B cell (primary cell): ENCODE measurements at places on chromosomes 5 and 9.

GRCh38 chr9:91037511-91038482 is 236.2 kb downstream of the SYK start:
- DNase-seq = no peak

DNA sequence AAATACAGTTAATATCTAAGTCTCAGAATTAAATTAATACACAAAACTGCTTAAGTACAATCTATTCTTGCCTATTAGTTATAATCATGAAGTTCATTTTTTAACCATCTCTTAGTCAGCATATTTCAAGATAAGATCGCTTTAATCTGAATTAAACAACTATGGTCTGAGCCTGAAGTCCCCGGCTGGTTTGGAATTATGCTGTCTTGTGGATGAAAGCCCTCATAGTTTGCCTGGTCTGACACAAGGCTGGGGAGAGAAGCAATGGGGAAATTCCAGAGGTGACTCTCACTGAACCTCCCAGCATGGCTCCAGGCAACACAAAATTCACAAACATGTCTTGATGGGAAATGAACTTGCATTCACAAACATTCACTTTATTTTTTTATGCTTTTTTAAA is 28.0 kb upstream of the GRAMD2B start:
- DNase-seq = no peak

GRCh38 chr5:65812648-65813047 is 90.6 kb downstream of the NLN start:
- DNase-seq = no peak

DNA sequence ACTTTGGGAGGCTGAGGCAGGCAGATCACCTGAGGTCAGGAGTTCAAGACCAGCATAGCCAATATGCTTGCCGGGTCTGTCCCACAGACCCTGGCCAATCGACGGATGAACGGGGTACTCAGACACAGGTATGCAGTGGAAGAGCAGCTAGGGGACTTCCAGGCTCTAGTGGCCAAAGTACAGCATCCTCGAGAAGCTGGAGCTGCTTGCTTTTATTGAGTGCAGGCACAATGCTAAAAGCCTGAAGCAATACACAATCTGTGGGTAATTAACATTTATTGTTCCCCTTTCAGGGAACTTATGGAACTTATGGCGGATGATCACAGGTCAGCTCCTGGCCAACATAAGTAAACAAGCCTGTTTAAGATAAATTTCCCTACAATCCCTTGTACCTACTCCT is 32.8 kb upstream of the SEMA4D start:
- no peak for DNase-seq

GRCh38 chr9:121596515-121596914 is 54.9 kb upstream of the DAB2IP start:
- DNase-seq = no peak

- DNase-seq = no peak
These were observed 9.7 kb downstream of the MPDZ start for GRCh38 chr9:13269589-13270452.

GRCh38 chr5:109451146-109451545 is 41.4 kb upstream of the PJA2 start:
- no peak for DNase-seq

- no peak for DNase-seq
These were observed 1.9 kb downstream of the LRRC26 start for GRCh38 chr9:137167747-137168572.

DNA sequence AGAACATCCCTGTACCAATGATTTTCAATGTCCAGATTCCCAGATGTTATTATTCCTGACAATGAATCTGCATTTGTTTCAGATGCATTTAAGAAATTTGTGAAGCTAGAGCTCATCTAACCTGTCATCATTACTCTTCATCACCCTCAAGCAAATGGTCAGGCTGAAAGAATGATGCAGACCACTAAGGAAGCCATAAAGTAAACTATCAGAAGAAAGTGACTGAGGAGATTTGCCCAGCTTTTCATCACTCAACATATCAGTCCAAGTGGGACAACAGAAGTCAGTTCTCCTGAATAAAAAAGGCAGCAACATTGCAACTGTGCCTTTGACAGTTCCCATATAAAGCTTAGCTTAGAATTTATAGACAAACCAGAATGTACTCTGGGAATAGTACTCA is 419.9 kb downstream of the PDE4D start:
- DNase-seq = no peak

- no peak for DNase-seq
These were observed 656.5 kb downstream of the BNC2 start for GRCh38 chr9:16213781-16214515.

GRCh38 chr5:761059-761771 is 23.3 kb downstream of the ZDHHC11B start:
- no peak for DNase-seq

- DNase-seq = no peak
These were observed 365.2 kb downstream of the PDE4D start for GRCh38 chr5:59528202-59528862.

DNA sequence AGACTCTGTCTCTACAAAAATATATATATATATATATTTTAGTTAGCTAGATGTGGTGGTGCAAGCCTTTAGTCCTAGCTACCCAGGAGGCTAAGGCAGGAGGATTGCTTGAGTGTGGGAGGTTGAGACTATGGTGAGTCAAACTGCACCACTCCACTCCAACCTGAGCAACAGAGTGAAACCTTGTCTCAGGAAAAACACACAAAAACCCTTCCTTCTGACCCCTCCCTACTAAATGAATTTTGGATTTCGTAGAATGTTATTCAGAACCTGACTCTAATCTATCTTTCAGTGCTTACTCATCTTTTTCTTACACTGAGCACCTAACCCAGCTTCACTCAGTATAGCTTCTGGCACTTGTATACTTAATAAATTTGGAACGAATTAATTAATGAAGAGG is 35.2 kb upstream of the IL7R start:
- DNase-seq = no peak

DNA sequence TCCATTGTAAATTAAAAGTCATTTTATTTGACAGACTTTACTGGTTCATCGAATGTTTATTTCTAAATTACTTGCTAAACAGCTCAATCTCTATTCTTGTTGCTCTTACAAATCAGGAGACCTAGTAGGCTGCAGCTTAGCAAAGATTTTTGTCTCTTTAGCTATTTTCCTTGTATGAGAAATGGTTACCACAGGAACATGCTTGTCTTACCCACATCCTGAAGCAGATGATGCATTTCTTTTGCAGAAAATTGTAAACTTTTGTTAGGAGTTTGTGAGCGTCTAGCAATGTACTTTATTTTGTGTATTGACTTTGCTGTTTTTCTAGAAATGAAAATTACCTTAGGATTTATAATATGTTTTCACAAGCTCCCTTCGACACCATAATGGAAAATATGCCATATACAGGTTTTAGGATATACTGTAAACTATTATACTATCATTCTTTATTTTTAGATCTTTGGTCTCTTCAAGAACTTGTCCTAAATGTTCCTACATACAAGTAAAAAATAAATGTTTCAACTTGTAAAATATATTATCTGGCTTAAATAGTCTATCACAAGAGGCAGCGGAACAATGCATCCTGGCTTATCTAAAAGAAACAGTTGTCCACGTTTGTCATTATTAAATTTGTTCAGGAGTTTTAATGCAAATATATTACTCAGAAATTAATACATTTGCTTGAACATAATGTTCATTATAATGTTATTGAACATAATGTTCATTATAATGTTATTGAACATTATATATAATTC is 54.1 kb downstream of the SPEF2 start:
- DNase-seq = no peak

DNA sequence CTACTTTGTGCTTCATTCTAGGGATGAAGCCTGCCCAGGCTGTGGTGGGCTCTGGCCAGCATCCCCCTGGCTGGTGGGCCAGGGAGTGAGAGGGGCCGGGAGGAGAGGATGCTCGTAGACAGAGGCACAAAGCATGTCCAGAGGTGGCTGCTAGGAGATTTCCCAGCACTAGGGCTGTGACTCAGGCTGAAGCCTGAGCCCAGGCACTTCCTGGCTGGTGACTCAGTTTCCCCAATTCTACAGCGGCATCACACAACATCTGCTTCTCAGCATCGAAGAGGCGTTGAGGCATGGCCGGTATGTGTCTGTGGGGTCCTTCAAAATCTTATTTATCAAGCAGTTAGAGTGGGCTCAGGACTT is 55.6 kb downstream of the DUSP1 start:
- no peak for DNase-seq

GRCh38 chr9:134626571-134627416 is 14.8 kb upstream of the COL5A1 start:
- DNase-seq = no peak

DNA sequence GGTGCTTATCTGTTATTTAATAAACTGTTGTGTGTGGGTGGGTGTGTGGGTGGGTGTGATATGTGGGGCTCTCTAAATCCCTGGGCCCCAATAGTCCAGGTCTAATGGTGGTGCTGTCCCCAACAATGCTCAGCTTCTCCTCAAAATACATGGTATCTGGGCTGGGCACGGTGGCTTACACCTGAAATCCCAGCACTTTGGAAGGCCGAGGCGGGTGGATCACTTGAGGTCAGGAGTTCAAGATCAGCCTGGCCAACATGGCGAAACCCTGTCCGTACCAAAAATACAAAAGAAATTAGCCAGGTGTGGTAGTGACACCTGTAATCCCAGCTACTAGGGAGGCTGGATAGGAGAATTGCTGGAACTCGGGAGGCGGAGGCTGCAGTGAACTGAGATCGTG is 4.5 kb upstream of the ORM1 start:
- no peak for DNase-seq

DNA sequence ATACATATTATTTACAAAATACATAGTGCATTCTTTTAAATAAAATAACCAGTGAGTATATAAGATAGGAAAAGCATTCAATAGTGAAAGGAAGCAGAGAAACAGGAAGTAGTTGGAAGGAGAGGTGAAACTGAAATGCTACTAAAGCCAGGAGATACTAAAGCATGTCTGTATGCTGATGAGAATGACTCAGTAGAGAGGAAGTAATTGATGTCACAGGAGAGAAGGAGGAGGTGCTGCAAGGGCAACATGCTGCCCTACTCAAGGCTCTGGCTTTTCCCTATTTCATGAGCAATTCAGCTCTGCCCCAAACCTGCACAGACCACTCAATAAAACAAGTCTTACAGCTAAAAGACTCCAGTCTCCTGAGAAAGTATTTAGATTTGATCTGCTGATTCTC is 108.5 kb upstream of the TXNDC8 start:
- no peak for DNase-seq

GRCh38 chr9:93184432-93185265 is 710 bp downstream of the WNK2 start:
- DNase-seq = peak; percentile 36

- DNase-seq = peak; percentile 54
These were observed 15.9 kb upstream of the SYNPO start for GRCh38 chr5:150624334-150625163.

- DNase-seq = no peak
These were observed 132.4 kb downstream of the TMEM174 start for GRCh38 chr5:73305386-73305785.

GRCh38 chr5:1190837-1191239 is 10.6 kb upstream of the SLC6A19 start:
- no peak for DNase-seq

DNA sequence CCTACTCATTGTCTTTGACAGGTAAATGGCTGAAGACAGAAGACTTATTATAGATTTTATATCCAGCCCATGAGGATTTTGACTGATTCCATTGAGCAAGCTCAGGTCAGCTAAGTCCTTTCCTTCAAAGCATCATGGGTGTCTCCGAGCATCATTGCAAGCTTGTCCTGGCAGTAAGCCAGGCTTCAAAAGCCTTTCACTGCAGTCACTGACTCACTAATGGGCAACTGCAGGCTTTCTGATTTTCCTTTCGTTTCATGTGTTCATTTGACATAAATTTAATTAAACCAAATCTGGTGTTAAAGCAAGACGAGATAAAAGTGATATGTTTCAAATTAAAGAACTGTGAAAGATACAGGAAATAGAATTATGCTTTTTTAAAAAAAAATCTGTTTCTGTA is 426.2 kb downstream of the ANXA1 start:
- no peak for DNase-seq

DNA sequence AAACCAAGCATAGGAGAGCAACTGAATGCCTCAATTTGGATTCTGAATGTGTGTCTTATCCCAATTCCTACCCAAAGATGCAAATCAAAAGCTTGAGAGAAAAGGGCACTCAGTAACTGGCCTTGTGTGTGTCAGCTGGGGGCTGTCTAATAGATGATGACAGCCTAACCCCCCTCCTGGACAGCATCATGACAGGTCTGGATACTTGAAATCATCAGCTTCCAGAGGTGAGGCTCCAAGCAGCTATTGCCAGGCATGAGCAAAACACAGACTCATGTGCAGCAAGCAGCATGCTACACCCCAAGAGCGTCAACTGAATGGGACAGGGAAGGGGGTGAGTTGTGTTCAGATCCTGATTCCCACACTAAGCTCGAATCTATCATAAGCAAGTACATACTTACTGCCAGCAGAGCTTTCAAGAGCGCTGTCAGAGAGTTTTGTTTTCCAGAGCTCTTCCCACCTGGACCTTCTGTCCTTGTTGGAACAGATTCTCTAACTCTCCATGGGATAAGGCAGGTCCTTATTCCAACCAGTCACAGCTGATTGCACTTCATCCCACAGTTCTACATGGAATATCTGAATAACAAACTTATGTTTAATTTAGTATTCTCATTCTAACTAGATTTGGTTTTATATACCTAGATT is 467.5 kb downstream of the DTWD2 start:
- DNase-seq = no peak

DNA sequence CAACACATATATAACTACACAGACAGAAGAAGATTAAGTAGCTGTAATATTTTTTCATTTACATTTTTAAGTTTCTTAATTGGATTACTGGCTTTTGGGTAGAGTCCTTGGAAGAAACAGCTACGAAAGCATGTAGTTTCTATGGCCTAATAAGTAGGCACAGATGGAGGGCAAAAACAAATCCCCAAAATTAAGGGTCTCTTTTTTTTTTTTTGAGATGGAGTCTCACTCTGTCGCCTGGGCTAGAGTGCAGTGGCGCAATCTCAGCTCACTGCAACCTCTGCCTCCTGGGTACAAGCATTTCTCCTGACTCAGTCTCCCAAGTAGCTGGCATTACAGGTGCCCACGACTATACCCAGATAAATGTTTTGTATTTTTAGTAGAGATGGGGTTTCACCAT is 27.1 kb upstream of the MTMR12 start:
- no peak for DNase-seq

DNA sequence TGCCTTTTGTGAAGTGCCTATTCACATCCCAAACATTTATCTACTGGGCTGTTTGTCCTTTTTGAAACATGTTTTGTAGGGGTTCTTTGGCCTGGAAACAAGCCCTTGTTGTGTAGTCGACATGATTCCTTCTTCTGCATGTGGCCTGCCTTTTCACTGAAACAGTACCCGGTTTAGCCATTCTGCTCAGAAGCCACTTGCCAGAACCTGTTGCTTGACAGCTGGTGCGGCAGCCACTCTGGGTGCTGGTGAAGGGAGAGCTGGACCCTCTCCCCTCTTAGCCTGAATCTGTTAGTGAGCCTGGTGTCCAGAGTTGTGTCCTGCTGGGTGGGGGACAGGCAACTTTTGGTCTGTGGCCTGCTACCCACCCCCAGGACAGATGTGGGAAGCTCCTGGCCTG is 128.8 kb upstream of the CACNA1B start:
- no peak for DNase-seq
